Activated T-cell treated with anti-CD3 and anti-CD28 coated beads for 24 hours (primary cell): ENCODE measurements at places on chromosomes 6 and 20.

- no peak for DNase-seq
Measured at GRCh38 chr6:109224107-109224875, 129.0 kb downstream of the CEP57L1 start.

DNA sequence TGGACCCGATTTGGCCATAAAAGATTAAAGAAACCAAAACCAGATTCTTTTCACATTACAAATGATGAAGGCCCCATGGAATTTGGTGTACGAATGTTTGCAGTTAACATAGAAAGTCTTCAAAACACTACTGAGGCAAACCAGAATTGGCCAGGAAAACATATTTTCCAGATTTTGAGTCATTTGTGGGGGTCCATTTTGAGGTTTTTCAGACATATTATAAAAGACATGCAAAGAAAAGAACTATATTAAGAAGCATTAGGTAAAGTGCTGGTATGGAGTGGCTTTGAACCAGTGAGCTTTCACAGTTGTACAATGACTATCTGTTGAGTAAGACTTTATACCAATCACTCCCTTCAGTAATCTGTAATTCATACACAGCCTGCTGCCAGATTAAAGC, 168.9 kb upstream of the COL21A1 start:
- DNase-seq, result no peak

DNA sequence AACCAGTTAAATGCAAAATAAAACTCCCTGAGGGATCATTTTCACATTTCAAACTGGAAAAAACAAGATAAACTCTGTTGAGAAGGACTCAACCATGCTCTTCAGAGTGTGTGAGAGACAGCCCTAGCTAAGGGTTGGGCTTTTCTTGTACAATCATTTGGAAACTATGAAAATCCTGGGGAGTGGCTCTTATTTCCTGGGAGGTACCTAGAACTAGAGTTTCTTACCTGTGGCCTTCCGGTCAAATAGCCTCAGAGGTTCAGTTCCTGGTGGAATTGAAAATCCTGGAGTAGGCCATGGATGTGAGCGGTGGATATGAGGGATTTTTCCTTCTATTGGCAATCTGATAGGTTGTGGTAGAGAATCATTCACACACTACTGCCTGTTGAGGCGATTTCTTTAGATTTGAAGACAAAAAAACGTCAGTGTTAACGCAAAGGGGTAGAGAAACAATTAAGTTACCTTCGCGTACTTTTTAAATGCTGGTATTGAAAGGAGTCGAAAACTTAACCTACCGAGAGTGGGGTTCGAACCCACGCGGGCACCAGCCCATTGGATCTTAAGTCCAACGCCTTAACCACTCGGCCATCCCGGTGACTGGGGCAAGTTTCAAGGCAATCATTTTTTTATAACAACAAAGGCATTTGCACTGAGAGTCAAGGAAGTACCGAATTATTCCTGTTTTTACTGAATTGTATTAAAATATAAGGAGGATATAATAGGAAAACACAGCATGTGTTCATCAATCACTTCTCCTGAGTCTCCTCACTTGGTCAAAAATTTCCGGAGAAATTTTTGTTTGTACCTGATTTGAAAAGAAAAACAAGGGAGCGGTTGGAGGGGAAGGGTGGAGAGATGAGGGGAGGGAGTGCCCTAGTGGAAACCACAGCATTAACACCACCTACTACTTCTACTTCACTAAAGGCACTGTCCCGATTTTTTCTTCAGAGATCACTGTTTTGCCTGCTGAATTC, 191.3 kb downstream of the OR2B2 start:
- DNase-seq, result peak; percentile 21

- DNase-seq, result no peak
Measured at GRCh38 chr6:119720160-119720559, 370.6 kb upstream of the MAN1A1 start.

GRCh38 chr6:48177786-48178185, 66.8 kb upstream of the PTCHD4 start:
- no peak for DNase-seq

- no peak for DNase-seq
Measured at GRCh38 chr6:33112148-33112547, 36.4 kb downstream of the HLA-DPB1 start.

DNA sequence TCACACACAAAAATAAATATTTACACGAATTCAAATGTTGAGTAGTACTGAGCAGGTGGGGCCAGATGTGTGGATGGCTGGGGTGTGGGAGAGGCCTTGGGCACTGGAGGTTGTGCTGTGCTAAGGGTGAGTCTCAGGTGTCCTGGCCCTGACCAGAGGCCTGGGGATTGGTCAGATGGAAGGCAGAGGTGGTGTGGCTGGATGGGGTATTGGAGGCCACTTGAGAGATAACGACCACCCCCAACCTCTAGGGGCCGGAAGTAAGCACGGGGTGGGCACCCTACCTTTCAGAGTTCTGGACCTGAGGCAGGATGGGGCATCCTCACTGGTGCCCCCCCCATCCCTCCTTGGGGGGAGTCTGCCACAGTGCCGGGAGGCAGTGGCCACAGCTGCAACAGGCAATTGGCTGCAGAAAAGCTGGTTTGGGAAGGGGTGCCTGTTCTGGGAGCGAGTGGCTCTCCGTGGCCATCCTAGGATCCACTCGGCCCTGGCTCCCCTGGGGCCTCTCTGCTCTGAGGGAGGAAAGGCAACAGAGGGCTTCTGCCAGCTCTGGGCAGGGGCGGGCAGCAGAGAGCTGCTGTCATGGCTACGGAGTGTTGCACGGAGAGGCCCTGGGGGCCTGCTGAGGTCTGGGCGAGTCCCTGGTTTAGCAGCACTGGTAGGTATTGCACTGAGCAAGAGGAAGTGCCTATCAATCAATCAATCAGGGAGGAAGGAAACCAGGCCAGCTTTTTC, 87.6 kb downstream of the ASXL1 start:
- DNase-seq, result no peak

DNA sequence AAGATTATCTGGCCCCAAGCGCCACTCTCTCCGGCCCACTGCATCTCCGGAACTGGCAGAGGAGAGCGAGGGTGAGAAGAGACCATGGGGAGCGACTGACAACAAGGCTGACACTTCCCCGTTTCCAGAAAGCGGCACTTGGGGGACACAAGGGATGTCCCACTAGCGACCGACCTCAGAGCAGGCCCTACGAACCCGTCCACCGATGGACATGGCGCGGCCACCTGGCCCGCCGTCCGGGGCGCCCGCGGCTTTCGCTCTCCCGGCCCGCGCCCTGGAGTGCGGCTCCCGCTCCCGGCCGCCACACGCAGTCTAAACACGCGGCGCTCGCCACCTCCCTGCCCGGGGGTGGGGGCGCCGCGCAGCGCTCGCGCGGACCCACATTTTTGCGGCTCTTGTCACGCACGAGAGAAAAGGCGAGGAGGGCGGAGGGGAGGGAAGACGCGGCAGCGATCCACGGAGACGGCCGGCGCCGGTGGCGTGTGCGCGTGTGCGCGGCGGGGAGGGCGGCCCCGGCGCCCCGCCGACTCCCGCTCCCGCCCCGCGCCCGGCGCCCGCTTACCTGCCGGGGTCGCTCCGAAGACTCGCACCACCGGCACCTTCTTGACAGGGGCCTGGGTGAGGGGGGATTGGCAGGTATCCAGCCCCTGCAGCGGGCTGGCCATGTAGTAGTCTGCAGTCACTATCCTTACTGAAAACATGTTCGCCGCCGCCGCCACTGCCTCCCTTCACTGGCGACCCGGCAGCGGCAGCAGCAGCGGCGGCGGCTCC, 645 bp downstream of the REV3L start:
- DNase-seq, result peak; percentile 26

DNA sequence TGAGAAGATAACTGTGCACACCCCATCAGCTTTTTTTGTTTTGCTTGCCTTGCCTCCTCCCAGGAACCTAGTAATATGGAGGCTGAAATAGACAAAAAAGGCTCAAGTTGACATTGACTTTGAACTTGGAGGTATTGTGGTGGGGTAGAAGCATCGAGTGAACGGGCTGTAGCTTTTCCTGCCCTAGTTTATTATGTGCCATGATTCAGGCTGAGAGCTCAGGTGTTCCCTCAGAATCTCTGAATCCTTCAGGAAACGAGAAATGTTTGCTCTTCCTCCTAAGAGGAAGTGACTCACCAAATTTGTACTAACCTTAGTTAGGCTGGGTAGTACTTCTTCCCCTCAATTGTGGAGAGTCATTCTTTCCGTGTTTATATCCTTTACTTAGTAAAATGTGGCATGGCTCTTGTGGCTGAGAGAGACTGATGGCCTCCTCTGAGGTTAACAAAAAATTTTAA, 98.8 kb downstream of the SASH1 start:
- no peak for DNase-seq

DNA sequence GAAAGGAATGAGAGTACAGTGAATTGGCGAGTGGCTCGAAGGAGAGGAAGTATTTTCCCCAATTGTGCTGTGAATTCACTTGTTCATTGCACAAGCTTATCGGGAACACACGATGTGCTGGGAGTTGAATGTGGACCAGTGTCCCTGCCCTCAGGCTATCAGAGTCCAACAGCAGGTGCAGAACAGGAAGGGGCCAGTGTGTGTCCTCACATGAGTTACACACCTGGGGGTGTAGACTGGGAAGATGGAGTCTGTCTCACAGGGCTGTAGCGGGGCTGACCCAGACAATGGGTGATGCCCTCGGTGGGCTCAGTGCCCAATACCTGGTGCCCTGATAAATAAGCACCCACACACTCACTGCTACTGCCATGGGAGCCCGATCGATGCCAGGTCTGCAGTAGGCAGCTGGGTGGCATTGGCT, 14.4 kb downstream of the DUSP22 start:
- DNase-seq, result no peak

DNA sequence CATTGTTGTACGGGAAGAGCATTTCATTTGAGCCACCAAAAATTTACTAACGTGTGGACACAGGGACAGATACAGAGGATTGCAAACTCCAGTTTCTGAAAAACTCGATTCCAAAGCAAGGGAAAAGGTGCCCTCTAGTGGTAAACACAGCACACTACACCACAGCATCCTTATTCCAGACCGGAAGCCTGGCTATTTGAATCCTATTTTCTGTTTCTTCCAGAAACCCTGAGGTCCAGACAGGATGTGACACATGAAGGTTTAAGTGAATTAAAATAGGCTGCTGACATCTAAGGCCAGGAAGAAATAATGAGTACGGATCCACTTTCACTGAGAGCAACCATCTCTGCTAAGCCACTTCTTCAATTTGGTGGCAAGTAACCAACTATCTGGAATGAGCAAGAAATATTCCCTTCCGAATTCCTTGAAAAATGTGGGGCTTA, 31.8 kb upstream of the GMPR start:
- DNase-seq, result peak; percentile 25

DNA sequence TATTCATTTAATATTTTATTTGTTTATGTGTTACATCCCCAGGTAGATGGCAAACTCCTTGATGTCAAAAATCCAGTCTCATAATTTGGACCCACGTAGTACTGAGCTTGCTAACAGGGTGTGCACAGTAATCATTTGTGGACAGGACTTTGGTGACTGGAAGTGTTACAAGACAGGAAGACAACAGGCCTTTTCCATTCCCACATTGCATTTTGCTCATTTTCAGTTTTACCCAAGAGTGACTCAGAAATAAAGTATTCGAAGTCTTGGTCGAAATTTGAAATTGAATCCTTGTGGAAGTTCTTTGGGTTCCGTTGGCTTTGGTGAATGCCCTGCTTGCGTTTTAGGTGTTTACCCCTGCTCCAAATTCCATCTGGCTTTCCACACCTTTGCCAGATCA, 63.0 kb upstream of the THBS2 start:
- no peak for DNase-seq

GRCh38 chr20:57922706-57923105, 212.9 kb upstream of the PMEPA1 start:
- DNase-seq, result no peak

DNA sequence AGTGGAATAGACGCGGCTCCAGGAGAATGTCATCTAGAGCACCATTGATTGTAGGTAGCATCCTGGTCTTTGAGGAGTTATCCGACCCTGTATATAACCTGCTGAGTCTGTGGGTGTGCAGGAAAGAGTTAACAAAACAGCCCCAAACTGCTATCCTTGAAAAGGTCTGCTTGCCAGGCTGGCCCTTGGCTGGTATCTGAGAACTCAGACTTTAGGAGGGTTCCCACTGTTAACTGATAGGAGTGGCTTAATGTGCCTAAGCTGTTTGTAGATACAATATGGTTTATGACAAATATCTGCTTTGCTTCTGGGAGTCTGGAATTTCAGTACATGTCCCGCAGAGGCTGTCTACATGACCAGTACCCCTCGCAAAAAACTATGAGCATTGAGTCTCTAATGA, 27.6 kb upstream of the MCUR1 start:
- DNase-seq, result no peak

- DNase-seq, result no peak
Measured at GRCh38 chr6:83770910-83771309, 62.0 kb upstream of the SNAP91 start.

GRCh38 chr20:1394686-1395085, 1.8 kb upstream of the FKBP1A start:
- no peak for DNase-seq

GRCh38 chr6:41654698-41655151, 16.5 kb downstream of the MDFI start:
- no peak for DNase-seq
